ENCODE measurements at places on chromosomes 2 and 18.
A peak's percentile ranks its signal among the peaks of the same experiment; 100 is the strongest.

- DNase-seq: no peak
These were observed 16.0 kb upstream of the NPPC start for GRCh38 chr2:231942180-231942579.

DNA sequence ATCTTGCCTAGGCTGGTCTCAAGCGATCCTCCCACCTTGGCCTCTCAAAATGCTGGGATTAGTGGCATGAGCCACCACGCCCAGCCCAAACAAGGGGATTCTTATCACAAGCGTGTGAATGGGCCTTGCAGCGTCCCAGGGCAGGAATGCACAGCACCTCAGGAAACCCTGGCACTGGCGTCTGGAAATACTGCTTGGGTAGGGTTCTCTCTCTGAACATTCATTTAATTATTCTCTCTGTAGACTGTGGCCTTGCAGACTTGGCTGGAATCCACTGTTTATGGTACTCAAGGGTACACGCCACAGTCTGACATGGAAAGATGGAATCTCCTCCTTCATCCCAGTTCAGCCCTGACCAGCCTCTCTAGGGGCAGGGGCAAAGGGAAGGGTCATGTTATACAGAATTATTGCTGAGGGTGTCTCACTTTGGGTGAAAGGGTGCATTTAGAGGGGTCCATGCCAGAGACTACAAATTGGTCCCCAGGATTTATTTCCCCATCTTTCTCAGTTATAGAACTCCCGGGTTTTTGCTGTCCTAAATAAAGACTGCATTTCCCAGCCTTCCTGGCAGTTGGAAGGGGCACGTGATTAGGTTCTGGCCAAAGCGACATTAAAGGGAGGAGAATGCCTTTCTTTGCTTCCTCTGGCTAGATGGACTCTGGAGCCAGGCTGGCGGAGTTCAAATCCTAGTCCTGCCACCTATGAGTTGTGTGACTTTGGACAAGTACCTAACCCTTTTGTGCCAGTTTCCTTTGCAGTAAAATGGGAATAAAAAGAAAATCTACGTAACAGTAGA is 147.2 kb upstream of the HAAO start:
- no peak for DNase-seq

DNA sequence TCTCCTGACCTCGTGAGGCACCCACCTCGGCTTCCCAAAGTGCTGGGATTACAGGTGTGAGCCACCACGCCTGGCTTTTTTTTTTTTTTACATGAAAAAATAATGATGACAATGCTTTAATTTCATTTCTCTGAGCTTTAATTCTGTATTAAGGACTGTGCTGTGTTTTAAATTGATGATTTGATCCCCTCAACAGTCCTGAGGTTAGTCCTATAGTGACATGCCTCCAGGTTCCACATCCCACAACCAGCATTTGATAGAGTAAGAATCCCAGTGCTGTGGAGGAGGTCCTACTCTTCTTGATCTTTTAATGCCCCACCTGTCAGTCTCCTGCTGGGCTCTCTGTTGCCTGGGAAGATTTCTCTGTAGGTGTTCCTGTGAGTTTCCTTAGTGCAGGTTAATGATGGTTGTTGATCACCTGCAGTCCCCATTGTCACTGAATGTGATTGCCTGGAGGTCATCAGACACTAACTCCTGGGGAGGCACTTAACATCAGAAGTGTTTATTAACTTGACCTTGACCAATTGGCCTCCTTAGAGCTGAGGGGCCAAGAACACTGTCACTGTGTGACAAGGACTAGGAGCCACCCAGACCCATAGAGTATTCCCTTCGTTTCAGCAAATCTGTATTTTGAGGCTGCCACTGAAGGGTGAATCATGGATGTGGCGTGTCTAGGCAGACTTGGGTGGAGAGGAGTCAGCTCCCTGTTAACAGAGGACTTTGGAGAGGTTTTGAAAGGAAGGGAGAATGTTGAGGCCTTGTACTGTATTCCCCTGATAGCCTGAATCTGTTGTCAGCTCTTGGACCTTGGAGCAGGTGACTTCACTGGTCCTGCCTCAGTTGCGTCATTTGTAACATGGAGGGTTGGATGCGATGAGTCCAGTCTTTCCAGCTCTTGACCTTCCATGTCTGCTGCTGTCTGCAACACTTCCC is 11.5 kb downstream of the ASAP2 start:
- DNase-seq: no peak

DNA sequence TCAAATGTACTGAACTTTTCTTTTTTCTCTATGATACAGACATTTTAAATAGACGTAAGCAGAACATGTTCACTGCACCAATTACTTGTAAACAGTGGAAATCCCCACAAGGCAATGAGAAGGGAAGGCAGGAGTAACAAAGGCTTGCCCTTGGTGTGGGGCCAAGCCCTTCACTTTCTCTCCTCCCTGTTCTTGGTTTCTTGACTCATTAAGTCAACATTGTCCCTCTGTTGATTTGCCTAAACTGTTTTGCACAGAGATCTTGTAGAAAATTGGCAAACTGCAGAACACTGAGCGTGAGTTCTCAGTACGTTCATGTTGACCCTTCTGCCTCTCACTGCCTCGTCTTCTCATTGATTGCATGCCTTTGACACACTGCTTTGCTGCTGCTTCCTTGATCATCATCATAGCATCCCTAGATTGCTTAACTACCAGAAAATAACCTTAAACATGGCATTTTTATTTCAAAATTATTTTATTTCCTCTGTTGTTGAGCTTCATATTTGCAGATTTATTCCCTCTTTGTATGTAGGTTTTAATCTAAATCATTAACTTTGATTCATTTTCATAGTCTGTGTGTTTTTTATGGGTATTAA is 257.7 kb downstream of the PTGR3 start:
- DNase-seq: no peak

- no peak for DNase-seq
These were observed 81.5 kb downstream of the BCL2 start for GRCh38 chr18:63237881-63238692.

DNA sequence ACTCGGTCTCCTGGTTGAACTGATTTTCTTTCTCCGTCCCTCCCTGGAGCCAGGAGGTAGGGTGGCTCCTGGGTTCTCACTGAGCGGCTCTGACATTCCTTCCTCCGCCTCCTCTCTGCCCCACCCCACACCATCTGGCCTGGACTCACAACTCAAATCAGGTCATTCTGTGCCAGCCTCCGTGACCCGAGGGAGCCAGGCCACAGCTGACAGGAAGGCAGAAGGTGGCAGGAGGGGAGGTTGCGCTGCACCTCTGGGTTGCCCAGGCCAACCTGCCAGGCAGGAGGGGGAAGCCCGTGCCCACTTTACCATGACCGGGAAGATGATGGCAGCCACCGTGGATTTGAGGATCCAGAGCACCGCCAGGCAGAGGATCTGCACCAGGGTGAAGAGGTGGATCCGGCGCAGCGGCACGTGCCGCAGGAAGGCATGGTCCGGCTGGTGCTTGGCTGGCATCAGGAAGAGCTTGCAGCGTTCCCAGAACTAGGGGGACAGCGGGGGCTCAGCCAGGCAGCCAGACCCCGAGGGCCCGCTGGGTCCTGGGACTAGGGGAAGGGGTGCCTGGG is 28.3 kb downstream of the MTHFD2 start:
- no peak for DNase-seq

DNA sequence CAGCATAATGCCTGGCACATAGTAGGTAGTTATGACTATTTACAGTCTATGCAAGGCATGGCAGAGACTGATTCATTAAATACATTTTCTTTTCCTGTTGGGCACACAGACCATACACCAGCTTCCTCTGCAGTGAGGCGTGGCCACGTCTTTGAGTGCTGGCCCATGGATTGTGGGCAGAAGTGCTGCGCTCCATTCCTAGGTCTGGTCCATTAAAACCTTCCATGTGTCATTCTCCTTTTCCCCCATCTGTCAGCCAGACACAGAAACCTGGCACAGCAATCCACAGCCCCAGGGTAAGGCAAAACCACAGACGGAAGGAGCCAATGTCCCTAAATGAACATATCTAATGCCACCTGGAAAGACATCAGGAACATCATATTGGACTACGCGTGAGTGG is 141.9 kb downstream of the TTC32 start:
- DNase-seq: no peak

GRCh38 chr2:176668912-176669311 is 399.7 kb downstream of the MTX2 start:
- DNase-seq: no peak

DNA sequence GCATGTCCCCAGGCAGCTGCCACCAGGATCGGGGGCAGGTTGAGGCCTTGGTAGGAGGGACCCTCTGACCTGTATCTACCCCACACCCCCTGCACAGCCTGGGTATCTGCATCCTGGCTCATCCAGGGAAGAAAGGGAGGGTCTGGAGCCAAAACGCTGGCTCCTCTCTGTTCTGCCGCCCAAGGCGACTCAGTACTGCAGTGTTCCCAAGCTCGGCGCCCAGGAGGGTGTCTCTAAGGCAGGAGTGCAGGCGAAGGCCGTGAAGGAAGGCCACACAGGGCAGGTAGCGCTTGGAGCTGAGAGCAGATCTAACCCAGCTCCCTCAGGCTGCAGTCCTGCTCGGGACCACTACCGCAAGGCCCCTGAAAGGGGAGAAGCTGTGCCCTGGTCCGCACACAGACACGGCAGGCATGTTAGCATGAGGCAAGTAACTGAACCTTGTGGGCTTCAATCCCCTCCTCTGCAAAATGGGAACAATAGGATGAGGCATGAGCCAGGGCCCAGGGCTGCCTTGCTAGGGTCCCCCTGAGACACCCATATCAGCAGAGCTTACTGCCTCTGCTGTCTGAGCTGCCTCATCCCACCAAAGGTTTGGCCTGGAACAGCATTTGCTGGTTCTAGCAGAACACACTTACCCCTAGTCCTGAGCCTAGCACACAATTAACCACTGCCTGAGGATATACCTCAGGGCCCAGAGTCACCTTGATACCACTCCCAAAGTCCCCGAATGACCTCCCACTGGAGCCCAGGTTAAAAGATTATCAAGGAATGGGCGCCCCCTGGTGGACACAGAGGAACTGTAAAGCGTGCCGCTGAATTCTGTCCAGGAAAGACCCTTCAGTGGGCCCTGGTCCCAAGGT is 6.5 kb downstream of the PTMA start:
- peak; percentile 69 for DNase-seq

DNA sequence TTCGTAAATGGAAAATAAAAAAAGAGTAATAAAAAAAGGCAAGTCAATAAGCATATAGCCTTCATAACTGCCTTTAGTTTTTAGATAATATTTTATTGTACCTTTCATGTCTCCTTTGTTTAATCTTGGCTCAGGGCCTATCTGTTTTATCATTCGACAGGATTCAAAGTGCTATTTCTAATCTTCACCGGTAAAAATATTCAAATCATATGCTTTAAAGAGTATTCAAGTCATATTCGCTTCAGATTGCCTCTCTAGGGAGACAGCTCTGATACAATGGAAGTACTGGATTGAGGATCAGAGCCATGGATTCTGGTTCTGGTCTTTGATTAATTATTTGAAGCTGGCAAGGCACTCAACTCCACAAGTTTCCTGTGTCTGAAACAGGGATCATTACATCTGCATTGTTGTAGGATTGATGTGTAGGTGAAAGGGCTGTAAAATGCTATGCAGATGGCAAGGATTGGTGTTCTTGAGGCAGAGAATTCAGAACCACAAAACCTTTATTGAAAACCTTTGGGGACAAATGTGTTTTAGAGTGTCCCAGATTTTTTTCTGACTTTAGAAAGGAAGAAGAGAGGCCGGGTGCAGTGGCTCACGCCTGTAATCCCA is 84.3 kb upstream of the RAPH1 start:
- DNase-seq: no peak

DNA sequence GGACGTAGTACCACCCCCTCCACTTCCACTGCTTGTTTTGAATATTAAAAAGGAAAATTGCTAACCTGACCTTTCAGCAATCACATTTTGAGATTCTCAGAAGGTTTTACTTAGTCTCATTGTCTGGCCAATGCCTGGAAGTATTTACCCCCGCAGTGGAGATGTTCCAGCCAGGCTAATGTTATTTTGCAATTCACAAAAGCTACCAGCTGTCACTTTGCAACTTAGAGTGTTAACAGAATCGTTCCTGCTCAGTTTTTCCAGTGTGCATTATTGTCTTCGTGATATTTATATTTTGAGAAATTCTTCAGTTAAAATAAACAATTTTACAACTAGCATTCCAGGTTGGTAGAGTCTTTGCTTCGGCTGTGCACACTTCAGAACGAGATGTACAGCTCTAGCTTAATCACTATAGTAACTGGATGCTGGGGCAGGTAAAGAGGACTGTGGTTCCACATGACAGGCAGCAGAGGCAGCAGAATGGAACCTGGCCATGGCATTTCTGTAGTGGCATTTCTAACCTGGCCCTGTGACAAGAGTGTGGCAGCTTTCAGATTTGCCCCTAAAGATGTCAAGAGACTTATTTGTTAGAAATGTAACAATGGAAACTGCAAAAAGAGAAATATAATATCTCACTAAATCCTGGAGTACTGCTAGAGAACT is 85.1 kb downstream of the DTNA start:
- DNase-seq: no peak

DNA sequence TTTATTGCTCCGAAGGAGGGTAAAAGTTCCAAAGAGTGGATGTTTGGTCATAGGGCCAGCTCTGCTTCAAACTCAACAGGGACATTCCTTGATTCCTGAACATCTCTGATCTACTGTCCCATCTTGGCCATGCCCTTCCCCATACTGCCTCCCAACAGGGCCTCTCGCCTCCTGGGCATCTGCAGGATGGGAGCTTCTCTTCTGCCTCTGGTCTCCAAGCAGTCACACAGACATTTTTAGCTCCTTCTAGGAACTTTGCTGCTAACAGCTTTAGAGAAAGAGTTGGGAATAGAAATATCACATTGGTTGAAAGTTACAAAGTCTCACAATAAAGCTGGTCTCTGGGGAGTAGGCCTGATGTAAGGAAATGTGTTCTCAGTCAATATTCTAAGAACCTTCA is 9.4 kb upstream of the DGUOK start:
- no peak for DNase-seq

DNA sequence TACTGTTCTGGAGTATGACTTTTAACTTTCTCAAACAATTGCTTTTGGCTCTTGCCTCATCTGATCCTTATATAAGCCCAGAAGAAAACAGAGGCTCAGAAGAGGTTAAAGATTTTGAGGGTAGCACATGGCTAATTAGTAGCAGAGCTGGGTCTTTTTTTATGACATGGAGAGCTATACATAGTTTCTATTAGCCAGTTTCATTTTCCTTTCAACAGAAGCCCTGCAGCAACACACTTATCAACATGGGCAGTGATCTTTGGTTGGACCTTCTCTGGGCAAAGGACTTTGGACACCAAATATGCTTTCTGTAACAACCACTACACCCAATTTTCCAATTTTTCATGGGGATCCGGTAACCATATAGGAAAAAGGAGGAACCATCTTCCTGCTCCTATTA is 64.9 kb downstream of the NCKAP5 start:
- no peak for DNase-seq

- no peak for DNase-seq
These were observed 31.4 kb downstream of the IL18R1 start for GRCh38 chr2:102386867-102387541.

- DNase-seq: no peak
These were observed 56.0 kb downstream of the CDH2 start for GRCh38 chr18:28120828-28121515.

- peak; percentile 10 for DNase-seq
These were observed 99.2 kb upstream of the ITGA4 start for GRCh38 chr2:181357979-181358378.

- no peak for DNase-seq
These were observed 2.2 kb upstream of the PDIA6 start for GRCh38 chr2:10814571-10815331.

All from activated T-cell treated with anti-CD3 and anti-CD28 coated beads for 48 hours (primary cell).